ENCODE measurements at places on chromosomes 4 and X.

- no peak for DNase-seq
Observed at GRCh38 chr4:75781305-75781704, 56.9 kb downstream of the USO1 start.

GRCh38 chr4:987624-988513 lies 1.0 kb downstream of the IDUA start:
- DNase-seq = peak; percentile 80

DNA sequence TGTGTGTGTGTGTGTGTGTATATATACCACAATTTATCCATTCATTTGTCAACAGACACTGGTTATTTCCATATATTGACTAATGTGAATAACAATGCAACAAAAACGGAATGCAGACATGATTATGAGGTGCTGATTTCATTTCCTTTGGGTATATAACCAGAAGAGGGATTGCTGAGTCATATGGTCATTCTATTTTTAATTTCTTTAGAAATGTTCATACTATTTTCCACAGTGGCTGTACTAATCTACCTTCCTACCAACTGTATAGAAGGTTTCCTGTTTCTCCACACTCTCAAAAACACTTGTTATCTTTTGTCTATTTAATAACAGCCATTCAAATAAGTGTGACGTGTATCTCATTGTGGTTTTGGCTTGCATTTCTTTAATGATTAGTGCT lies 269.9 kb downstream of the OPHN1 start:
- no peak for DNase-seq

DNA sequence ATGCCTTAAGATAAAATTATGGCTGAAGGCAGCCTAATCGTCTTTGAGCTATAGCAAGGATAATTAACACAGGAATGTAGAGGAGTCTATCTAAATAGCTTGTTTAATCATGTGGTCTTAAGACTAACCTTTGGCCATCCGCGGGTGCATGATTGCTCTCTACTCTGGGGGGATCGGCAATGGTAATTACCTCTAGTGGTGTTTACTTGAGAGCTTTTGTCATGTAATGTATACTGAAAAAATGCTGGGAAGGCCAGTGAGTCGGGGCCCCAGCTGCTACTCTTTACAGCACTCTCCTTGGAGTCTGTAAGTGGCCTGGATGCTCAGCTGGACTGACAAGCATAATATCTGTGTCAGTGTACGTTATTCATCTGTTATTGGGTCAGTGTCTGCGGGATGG lies 65.5 kb upstream of the GNPDA2 start:
- no peak for DNase-seq

DNA sequence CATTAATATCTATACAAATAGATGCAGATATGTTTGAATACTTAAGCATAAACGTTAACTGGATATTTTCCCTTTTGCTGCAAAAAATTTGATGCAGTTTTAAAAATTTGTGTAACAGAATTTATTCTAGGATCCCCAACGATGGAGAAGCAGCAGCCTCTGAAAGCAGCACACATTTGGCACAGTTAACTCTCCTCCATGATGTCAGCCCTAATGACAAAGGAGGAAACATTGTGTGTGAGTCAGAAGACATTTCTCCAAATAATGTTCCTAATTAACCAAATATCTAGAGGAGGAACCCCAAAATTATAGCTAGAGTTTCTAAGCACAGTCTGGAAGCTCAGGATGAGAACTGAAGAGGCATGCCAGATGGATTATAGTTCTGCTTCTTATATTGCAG lies 281.9 kb upstream of the MAD2L1 start:
- DNase-seq = no peak

DNA sequence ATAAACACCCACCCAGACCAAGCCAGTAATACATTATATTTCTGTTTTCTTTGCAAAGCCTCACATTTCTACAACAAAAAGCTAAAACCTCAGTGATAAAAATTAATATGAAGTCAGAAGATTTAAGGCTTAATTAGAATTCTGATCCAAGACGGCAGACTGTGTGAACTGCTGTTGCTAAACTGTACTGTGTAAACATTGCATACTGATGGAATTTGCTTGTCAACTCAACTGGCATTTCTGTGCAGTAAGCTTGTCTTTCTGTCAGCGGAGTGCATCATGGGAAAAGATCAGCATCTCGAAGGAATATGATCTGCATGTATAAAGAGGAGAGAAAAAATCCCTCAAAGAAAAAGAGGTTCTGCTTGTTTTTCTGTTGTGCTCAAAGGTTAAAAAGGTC lies 69.4 kb upstream of the SPANXB1 start:
- no peak for DNase-seq

DNA sequence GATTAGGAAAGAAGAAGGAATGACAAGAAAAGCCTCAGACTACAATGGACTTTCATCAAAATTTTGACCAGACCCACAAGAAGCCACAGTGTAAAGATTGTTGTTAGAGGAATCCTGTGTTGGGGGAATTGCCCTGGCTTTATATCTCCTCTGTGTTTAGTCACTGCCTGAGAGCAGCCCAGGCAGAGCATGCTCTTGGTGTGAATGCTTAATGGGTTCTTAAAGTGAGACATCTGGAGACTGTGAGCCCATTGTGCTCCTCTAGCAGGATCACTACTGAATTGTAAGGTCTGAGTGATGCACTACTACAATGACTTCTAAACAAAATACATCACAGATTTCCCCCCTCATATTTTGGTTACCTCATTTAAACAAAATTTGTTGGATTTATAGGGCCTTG lies 1860.5 kb upstream of the ADGRL3 start:
- DNase-seq = no peak

GRCh38 chr4:85005865-85006377 lies 39.4 kb upstream of the WDFY3 start:
- DNase-seq = peak; percentile 70

GRCh38 chr4:184097815-184098214 lies 119.9 kb downstream of the ENPP6 start:
- no peak for DNase-seq

GRCh38 chr4:8595237-8596087 lies 2.9 kb downstream of the CPZ start:
- no peak for DNase-seq

- DNase-seq = no peak
Observed at GRCh38 chr4:56828784-56829535, 7.5 kb upstream of the SPINK2 start.

- no peak for DNase-seq
Observed at GRCh38 chr4:138030375-138030774, 211.8 kb downstream of the SLC7A11 start.

- no peak for DNase-seq
Observed at GRCh38 chr4:21801661-21802385, 146.7 kb downstream of the KCNIP4 start.

DNA sequence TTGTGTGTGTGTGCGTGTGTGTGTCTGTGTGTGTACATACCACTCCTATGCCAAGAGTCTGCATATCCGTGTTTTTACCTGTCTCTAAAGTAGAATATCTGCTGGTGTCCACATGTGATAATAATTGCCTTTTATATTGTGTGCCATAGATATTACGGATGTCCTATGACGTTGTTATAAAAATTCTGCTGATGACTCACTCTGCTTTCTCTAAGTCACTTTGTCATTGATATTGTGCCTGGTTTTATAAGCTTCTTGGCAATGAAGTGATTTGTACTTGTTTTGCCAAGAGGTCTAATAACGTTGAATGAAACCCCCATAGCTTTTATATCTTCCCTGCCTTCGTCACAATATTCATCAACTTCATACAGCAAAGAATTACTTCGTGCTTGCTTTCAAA lies 102.6 kb upstream of the C1GALT1C1 start:
- DNase-seq = no peak

- DNase-seq = no peak
Observed at GRCh38 chr4:83267121-83267829, 17.3 kb downstream of the COQ2 start.

DNA sequence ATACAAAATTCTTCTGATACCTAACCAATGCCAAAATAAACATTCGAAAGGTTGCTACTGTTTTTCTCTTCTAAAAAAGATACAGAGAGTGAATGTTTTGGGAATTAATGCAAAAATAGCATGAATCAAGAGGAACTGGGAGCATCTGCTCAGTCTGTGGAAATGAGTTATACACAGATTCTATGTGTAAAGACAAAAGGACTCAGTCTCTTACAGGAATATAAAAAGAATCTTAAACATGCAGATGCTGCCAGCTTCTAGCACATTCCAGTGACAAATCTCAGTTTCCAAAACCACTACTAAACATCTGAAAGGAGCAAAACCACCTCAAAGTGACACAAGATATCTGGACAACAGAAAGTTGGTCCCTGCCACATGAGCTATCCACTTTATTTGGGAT lies 55.0 kb downstream of the PAPSS1 start:
- peak; percentile 10 for DNase-seq

DNA sequence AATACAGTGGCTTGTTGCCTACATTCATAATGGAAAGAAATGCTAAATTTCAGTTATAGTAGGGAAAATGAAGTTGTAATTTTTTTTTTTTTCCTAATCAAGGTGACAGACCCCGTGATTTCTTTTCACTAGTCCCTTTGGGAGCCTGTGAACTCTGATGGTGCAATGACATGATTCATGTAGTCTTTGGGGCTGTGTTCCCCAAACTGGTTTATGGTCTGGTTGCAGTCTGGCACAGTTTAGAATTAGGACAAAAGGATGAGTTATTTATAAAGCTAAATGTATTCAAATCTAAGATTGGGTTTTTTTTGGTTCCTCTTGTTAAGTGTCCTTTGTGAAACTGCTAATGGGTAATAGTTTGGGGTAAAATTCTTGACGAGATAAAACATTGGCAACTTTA lies 66.0 kb downstream of the REPS2 start:
- no peak for DNase-seq

DNA sequence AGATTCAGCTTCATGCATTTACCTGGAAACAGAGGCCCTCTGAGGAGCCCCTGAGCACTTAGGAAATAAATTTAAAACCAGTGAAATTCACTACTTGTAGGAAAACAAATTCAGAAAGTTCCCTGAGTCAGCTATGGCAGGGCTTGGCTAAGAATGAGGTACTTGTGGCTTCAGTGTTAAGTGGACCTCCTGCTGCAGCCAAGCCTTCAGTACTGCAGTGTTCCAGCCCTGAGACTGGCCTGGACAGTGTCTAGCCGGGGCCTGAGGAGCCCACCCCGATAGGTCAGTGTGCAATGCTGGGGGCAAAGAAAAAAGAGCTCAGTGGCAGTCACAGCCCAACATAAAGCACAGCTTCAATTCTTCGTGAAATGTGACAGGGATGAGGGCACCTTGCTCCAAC lies 41.9 kb downstream of the F11 start:
- no peak for DNase-seq

DNA sequence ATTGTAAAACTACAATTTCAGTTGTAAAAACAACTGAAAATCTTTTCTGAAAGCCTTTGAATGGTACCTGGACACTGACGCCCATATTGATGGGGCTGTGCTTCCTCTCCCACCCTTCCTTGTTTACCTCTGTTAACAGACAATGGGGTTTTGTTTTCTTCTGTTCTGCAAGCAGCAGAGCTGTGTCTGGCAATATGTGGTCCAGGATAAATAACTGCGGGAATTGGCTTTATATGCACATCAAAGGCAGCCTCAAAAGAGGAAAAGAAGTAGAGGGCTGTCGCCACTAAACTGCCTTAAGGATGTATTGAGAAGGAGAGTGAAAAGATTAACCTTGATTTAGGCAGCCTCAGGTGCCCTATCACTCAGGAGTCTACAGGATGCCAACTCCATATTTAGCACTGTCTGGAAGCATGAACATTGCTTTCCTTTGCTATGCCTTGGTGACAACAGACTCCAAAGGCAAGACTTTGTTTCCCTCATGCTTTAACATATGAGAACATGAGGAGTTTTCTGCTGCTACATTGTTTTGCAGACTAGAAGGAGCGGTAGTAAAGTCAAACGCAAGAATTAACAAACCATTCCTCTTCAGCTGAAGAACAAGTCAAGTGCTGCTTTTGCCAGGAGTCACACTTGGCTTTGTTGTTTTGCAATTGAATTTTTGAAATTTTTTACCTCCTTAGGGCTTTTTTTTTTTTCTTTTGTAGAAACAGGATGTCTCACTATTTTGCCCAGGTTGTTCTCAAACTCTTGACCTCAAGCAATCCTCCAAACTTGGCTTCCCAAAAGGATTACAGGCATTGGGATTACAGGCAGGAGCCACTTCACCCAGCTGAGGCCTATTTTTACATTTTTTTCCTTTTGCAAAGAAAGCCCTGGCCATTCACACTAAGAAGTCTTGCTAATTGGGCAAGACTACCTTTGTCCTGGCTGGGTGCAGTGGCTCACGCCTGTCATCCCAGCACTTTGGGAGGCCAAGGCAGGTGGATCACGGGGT lies 3.0 kb downstream of the IL21 start:
- no peak for DNase-seq

DNA sequence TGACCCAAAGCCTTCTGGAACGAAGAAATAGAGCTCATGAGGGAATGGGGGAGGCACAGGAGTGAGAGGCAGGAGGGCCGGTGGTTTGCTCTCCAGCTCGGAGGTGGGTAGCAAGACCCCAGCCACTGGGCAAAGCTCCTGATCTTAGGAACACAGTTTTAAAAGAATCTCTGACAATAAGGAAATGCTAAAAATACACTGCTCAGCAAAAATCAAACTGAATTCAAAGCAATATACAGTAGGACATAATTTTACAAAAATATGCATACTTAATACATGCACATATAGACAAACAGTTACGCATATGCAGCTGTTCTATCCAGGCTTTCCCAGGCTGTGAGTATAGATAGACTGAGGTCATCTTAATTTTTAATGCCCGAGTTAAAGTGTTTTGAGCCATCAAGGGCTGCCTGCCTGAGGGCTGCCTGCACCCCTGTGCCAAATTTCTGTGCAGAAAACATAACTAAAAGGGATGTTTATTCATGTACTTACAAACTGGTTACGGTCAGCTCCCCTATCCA lies 6.9 kb downstream of the GPR50 start:
- no peak for DNase-seq

All from AG08396 (cell line).